ENCODE measurements at places on chromosomes 12 and 14.

DNA sequence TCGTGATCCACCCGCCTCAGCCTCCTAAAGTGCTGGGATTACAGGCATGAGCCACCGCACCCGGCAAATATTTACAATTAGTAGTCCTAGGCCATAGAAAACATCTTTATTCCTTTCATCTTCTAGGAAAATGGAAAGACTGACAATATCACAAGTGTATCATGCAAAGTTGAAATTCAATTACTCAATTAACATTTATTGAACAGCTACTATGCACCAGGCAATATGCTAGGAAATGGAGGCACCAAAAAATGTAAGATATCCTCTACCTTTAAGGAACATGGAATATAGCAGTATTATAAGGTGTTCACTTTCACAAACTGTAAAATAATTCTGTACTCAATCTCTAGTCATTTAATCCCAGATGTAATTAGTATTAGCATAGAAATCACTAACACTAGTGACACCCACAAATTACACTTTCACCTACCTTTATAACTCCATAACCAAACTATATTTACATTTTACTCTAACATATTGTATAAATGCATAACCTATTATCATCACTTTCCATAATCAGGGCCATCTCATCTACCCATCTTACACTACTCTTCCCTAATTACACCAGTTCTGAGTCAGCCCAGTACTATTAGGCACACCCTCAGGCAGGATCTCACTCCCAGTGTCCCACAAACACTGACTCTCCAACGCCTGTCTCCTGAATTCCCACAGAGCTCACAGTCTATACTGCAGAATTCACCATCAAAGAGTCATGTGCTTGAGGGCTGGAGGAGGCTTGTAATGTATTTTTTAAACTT lies 10.4 kb downstream of the CORO1C start:
- DNase-seq: no peak

- DNase-seq: no peak
Observed at GRCh38 chr14:95291859-95292542, 27.7 kb downstream of the CLMN start.

DNA sequence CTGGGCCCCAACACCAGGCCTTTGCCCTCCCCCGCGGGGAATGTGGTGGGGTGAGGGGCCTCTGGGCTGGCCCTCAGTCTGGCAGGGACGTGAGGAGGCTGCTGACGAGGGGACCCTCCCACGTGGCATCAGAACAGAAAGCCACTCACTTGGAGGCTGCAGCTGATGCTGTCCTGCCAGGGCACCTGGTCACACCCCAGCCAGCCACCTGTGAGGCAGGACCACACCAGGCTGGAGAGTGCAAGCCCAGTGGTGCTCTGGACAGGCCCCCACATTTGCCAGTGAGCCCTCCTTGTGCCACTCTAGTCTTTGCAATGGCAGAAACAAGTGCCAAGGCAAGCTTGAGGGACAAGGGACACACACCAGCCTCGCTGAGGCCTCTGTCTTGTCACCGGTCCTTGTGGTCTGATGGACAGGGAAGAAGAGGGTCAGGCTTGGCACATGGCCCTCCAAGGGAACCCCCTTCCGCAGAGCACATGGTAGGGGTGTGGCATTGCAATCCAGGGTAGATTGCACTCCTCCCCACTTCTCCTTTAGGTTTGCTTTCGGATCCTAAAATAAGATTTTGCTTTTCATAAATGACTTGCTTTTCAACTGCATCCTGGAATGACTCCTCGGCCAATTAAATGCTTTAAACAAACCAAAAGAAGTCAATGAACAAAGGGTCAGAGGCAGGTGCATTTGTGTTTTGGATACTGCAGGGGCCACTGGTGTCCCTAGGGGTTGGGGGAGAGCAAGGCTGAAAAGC lies 53.7 kb downstream of the CCDC88C start:
- no peak for DNase-seq

DNA sequence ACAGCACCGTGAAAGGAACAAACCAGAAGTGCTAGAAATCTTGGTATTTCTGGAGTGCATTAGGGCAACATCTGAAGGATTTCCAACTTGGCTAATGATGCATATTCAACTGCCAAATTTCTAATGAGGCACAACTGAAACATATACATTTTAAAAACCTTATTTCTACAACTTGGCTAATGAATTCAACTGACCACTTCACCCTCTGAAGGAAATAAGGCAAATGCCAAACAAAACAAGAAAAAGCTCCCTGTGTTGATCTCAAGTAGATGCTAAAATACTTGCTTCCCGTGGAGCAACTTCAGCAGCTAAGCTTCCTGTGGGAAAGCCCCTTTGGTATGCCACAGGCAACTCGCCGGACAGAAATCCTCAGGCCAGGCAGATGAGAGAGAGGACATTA lies 167.1 kb downstream of the TTC7B start:
- no peak for DNase-seq

DNA sequence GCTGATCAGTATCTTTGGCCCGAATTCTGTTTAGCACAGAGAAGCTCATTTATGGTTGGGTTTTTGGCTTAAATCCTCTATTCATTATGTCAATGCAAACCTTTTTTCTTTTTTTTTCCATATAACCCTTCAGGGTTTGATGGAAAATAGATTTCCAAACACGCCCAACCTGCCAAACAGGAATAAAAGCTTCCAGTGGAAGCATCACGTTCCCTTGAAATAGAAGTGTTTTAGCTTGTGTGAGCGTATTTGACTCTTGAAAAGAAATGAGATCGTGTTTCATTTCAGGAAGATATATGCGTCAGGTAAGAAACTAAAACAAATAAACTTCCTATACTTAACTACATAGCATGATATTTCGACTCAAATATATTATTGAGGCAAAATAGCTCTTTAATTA lies at the start of gene PIK3C2G:
TSS of gene PIK3C2G (plus strand) at position 246 of the 400 bp plus-strand sequence. CDS start 20,564 bp downstream, outside the sequence.
- DNase-seq: no peak

GRCh38 chr14:81311141-81311540 lies 89.0 kb downstream of the STON2 start:
- no peak for DNase-seq

GRCh38 chr12:104480826-104481440 lies 24.2 kb downstream of the CHST11 start:
- no peak for DNase-seq

GRCh38 chr12:43815416-43815815 lies 9.3 kb upstream of the TWF1 start:
- DNase-seq: no peak

GRCh38 chr12:106251631-106252455 lies 4.0 kb upstream of the CKAP4 start:
- DNase-seq: no peak

DNA sequence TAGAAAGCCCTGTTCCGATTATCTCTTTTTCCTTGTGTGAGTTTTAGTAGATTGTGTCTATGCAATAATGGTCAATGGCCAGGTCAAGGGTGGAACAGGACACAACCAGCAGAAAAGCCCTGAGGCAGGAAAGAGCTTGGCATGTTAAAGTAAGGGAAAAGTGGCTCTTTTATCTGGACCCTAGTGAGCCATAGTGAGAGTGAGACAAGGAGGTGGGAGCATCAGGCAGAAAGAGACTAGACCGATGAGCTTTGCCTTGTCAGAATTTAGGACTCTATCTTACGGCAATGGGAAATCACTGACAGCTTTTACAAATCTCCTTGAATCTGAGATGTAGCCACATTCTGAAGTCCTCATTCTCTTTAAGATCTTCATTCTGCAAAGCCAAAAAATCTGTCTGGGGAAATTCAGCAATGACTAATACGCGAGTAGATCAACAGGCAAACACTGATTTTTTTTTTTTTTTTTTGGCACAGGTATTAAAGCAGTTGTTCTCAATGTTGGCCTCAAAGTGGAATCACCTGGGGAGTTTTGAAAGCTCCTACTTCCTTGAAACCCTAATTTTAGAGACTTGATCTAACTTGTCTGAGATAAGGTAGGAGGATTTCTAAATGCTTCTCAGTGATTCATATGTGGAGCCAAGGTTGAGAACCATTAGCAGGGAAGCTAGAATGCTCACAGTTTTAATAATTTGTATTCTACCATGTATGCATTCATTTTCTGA lies 33.9 kb downstream of the TMEM19 start:
- no peak for DNase-seq

- no peak for DNase-seq
Observed at GRCh38 chr14:79354336-79354735, 857.0 kb downstream of the DIO2 start.
